B cell (primary cell): ENCODE measurements at places on chromosomes 12 and 14. TPM values are rescaled to one million over a fixed set of nuclear protein-coding genes. Genes with fewer than 3 reads are reported as not detected.

The CEBPE gene
- total RNA-seq = 0.37 TPM in 1 of 2 replicates, not detected in the other

The ADSS1 gene
- 1.00 and 1.7 TPM in 2 replicates for total RNA-seq

The DNM1L gene
- total RNA-seq = 74.2 and 76.0 TPM in 2 replicates

GRCh38 chr12:121942145-121942718, 23.8 kb downstream of the CFAP251 start:
- no peak for DNase-seq
- H3K4me3 ChIP-seq = no peak overlapping the region
- no peaks in the 10 kb centered on the region for H3K27me3 ChIP-seq
- no peak overlapping the region for H3K27ac ChIP-seq
- no peaks in the 10 kb centered on the region for H3K36me3 ChIP-seq

The MMP14 gene
- total RNA-seq = 3.5 and 5.2 TPM in 2 replicates

GRCh38 chr12:51322452-51322851, 1.5 kb downstream of the BIN2 start:
- DNase-seq = no peak
- peak overlapping the region; percentile 75 for H3K4me3 ChIP-seq
- no peaks in the 10 kb centered on the region for H3K27me3 ChIP-seq
- H3K27ac ChIP-seq = peak overlapping the region; percentile 93
- H3K36me3 ChIP-seq = peaks cover 13% of the 10 kb centered on the region
